ENCODE measurements at places on chromosomes 5 and 9. TPM values are rescaled to one million over a fixed set of nuclear protein-coding genes. Genes with fewer than 3 reads are reported as not detected.

DNA sequence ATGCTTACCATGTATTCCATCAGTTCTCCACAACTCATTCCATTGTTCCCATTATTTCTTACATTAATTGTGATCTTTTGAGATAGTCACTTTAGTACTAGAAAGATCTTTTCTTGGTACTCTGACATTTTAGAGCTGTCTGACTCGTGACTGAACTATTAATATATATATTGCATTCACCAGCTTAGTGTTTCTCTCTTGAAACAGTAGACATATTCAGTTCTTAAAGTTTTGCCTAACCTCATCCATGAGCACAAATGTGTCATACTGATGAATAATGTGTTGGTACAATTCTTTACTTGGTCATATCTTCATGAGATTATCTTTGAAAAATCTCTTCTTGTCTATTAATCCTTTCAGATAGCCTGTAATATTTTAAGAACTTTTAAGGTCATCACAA lies 74.3 kb downstream of the NLN start:
- DNase-seq = no peak

GRCh38 chr9:118993965-118994364 lies 375.3 kb downstream of the BRINP1 start:
- no peak for DNase-seq

The DDX4 gene
- polyA plus RNA-seq = not detected

The PCDHB13 gene
- 5.0 TPM for polyA plus RNA-seq

The LCN1 gene
- not detected for polyA plus RNA-seq

DNA sequence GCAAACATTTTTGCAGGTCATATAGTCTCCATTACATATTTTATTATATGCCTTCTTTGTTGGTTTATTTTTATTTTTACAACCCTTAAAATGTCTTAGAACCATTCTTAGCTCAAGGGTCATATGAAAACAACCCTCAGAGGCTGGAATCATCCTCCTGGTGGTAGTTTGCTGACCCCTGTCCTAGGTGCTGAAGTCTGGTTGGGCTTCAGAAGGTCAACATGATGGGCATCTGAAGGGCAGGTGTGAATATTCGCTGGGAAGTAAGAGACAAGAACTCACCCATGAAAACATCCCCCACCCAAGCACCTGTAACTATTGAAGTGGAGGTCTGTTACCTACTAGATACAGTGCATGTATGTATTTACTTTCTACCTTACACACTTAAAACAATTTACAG lies 75.4 kb downstream of the OSMR start:
- DNase-seq = peak; percentile 10

GRCh38 chr9:14895806-14896205 lies 14.4 kb downstream of the FREM1 start:
- DNase-seq = no peak

The PRLR gene
- polyA plus RNA-seq = 22.8 TPM
